Epithelial cell of prostate (primary cell): ENCODE measurements at places on chromosomes 5 and 9.

GRCh38 chr5:168332042-168332441 is 40.6 kb downstream of the WWC1 start:
- no peak for DNase-seq

DNA sequence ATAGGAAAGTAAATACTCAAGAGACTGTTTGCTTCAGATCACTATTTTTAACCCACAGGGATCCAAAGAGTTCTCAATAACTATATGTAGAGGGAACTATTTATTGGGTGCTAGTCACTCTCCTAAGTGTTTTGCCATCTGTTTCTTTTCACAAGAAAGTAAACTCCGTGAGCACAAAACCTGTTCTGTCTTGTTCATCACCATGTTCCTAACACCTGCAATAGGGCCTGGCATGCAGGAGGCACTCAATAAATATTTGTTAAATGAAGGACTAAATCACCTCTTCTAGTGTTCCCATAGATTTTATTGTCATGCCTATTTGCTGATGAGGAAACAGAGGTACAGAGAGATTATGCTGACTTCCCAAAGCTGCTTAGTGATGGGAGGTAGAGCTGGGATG is 118.2 kb downstream of the VCAN start:
- DNase-seq: peak; percentile 24

DNA sequence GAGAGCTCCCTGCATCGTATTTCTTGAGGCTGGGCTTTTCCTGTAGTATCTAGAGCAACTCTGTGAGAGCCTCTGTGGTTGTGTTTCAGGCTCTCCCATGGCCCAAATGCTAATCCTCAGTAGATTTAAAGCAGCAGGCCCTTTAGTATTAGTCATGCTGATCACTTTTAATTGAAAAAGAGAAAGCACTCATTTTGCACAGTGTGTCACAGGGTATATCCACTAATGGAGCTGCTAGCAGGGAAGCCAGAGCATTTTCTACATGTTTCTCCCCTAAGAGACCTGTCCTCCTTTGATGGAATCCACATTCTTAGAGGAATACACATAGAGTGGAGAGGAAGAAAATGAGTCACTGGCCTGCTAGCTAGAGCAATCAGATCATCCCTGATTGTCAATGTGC is 348.5 kb downstream of the TMEM232 start:
- DNase-seq: no peak

GRCh38 chr5:40397091-40397490 is 282.6 kb upstream of the PTGER4 start:
- no peak for DNase-seq

DNA sequence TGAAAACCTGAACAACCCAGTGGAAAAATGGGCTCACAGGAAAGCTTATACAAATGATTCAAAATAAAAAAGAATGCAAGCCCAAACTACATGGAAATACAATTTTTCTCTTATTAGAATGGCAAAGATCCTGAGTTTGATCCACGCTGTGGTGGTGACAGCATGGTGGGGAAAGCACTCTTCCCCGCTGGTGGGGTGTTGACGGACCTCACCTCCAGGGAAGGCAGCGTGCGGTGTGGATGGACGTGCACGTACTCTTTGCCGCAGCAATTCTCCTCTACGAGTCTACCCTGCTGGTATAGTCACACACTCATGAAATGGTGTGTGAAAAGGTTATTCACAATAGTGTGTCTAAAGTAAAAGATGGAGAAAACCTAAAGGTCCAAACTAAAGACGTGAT is 5.9 kb upstream of the ZFP62 start:
- DNase-seq: no peak

GRCh38 chr5:109584986-109585599 is 104.6 kb upstream of the MAN2A1 start:
- DNase-seq: no peak

- no peak for DNase-seq
Observed at GRCh38 chr5:62395210-62395950, 8.3 kb downstream of the DIMT1 start.

GRCh38 chr5:169114466-169115065 is 186.4 kb downstream of the SLIT3 start:
- no peak for DNase-seq

DNA sequence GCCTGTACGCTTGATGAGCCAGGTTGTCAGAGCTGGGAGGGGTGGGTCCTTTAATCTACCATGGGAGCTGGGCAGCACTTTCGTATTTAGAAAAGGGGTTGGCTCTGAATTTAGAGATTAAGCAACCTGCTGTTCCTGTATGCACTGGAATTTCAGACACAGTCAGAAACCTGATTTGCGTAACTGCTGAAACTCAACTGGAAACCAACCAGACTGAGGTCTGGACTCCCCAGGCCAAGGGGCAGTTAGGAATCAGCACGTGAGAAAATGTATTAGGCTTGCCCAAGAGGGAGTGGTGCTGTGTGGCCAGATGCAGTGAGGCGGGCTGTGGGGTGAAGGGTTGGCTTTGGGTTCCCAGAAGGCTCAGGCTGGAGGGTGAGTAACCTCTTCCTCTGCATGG is 235.0 kb downstream of the GOLPH3 start:
- no peak for DNase-seq
